KG1 (cell line): ENCODE measurements at places on chromosomes 1 and 21.

DNA sequence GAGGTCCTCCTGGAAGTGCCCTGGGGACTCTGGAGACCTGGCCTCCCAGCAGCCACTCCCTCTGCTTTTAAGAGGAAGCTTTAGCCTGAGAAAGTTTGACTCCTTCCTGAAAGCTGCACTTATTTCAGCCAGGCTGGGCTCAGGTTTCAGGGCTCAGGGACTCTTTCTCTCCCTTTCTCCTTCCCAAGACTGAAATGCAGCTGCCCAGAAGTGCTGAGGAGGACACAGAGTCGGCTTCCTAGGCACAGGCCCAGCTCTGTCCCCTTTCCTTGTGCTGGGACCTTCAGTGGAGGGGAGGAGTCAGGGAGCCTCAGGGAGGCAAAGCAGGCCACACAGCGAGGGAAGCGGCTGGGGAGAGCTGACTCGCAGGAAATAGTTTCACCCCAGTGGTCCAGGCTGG, 137.3 kb downstream of the NAV1 start:
- no peak for DNase-seq

GRCh38 chr1:150799089-150799488, 9.0 kb downstream of the CTSK start:
- no peak for DNase-seq

- no peak for DNase-seq
These were observed 11.6 kb downstream of the DPYD start for GRCh38 chr1:97909266-97909665.

GRCh38 chr1:39488793-39489566, 2.5 kb upstream of the BMP8A start:
- no peak for DNase-seq

DNA sequence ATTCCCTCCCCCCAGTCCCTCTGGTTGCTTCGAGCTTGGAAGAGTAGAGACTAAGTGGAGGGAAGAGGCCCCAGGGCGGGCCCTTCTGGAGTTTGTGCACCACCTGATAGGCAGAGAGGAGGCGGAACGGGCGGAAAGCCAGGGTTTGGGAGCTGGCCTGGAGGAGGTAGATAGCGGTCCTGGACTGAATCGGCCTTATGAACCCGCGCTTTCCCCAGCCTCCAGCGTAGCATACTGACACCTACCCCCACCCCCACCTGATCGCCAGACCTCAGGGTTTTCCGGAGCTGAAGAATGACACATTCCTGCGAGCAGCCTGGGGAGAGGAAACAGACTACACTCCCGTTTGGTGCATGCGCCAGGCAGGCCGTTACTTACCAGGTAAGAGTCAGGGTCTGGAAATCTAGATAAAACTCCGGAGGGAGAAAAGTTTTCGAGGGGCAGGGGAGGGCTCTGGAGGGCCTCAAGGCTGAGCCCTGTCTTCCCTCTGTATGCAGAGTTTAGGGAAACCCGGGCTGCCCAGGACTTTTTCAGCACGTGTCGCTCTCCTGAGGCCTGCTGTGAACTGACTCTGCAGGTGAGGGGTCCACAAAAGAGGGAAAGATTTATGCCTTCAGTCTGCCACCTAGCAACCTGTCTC, 705 bp downstream of the UROD start:
- peak; percentile 42 for DNase-seq

DNA sequence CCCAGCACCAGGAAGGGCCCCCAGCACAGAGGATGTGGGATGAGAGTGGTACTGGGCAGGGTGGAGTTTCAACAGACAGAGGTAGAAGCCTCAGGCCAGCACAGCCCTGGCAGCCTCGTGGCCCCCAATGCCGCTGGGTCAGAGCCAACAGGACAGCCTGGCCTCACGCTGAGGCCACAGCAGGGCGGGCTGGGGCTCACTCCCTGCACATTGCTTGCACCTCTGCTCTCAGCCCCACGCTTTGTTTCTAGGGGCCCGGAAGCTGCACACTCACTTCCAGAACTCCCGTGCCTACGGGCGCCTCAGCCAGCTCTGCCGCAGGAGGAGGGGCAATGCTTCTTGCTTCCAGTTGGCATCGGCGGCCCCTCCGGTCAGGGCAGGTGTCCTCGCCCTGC, 72.9 kb downstream of the SIK1 start:
- DNase-seq: no peak

GRCh38 chr1:170027760-170028159, 46.7 kb downstream of the KIFAP3 start:
- no peak for DNase-seq

DNA sequence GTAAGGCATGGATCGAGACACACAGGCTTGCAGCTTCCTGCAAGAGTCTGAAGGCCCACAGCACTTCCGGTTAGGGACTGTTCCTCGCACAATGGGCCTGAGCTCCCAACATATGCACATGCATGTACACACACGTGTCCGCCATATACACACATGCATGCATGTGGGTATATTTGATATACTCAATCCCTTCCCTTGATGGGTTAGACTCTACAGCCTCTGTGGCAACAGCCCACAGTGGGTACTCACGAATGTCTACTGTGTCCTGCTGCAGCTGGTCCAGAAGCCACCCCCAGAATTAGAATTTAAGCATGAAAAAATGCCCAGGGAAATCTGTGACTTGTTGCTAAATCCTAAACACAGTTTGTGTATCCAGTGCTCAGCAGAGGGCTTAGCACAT, 9.9 kb downstream of the F3 start:
- no peak for DNase-seq

- DNase-seq: no peak
These were observed 812.9 kb upstream of the ADGRL2 start for GRCh38 chr1:80987824-80988223.

GRCh38 chr1:221458447-221459156, 283.3 kb downstream of the DUSP10 start:
- DNase-seq: no peak

- no peak for DNase-seq
These were observed 14.0 kb downstream of the AK2 start for GRCh38 chr1:33022650-33023200.

DNA sequence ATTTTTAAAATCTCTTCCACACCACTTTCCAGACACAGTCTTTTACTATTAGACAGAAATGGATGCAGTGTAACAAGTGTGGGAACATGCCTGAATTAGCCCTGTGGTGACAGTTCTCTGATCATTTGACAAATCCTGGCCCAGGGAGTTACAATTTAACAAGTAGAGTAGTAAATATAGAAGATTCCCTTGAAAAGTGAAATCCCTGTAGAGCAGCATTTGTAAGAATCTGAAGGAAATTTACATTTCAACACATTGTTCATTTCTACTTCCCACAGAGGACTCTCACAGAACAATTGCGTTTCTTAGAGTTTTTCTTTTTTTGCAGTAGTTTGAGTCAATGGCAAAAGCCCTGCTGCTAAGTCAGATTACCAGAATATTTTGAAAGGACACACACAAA, 458.3 kb upstream of the BRINP3 start:
- no peak for DNase-seq

DNA sequence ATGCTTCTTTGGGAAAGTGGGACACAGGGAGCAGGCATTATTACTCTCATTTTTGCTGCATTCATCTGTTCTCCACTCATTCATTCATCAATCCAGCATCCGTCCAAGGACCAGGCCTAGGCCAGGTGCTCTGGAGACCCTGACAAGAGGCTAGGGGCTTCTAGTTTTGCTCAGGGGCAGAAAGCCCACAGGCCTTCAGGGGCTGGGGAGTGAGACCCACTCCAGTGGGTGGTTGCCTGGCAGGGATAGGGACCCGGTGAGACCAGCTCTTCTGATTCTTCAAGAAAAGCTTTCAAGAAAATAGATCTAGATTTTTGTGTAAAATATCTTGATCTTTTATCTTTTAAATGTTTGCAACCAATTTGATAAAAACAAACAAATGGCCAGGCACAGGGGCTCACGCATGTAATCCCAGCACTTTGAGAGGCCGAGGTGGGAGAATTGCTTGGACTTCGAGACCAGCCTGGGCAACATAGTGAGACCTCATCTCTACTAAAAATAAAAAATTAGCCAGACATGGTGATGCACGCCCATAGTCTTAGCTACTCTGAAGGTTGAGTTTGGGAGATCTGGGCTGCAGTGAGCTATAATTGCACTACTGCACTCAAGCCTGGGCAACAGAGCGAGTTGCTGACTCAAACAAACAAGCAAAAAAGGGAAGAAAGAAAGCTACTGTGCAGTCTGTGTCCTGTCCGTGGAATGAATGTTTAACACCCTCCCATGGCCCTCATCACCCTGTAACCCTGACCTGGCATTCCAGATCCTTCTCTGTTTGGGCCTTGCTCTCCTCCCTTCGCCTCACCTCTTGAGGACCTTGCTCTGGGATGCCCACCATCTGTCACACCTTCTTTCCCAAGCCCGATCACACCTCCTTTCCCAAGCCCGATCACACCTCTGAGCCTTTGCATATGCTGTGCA, 17.3 kb upstream of the LRP8 start:
- no peak for DNase-seq

GRCh38 chr1:66434096-66434495, 99.9 kb upstream of the SGIP1 start:
- DNase-seq: no peak

GRCh38 chr1:91883470-91883869, 2.5 kb downstream of the TGFBR3 start:
- no peak for DNase-seq

DNA sequence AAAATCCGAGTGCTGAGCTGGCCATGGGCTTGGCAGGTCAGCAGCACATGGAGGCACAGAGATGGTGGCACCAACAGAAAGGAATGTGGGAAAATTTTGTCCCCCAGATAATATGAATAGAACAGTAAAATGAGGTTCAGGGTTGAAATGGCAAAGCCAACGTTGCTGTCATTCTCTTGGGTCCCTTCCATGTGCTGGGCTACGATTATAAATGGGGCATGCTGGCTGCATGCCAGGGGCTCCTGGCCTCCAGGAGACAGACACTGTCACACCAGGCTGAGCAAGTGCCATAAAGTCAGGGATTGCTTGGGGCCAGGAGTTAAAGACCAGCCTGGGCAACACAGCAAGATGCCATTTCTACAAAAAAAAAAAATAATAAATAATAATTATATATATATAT, 77.1 kb downstream of the TOMM20 start:
- no peak for DNase-seq

DNA sequence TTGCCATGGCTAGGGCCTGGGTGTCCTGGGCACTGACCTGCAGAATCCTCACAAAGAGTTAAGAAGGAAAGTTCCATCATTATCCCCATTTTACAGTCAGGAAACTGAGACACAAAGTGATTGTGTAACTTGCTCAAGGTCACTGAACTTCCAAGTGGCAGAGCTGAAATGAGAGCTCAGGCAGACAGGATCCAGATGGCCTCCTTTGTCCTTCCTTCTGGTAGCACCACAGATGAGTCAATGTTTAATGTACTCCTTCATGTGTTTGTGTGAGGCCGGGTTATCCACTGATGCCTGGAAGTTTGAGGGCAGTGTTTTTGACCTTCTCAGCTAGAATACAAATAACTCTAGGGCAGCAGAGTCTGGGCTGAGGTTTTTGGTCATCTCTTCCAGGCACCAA, 207.0 kb downstream of the TNR start:
- no peak for DNase-seq

DNA sequence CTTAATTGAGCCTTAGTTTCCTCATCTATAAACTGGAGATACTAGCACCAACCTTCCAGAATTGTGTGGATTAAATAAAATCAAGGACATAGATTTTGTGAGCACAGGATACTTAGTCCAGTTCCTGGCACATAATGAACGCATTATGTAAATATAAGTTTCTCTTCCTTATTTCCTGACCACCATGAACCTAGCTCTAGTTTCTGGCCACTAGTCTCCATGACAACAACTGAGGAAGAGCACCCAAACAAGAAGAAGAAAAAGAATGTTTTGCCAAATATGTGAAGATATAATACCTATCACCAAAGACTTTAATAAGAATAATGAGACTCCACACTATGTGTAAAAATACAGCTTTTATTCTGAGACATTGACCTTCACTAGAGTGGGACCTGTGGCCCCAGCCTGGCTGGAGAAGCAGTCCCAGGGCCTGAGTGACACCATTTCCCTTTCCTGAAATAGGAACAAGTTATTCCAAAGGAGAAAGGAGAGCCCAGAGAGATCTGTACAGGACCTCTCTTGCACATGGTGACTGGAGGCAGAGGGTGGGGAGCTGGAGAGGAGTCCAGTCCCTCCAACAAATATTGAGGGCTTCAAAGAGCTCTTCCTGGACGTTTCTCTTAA, 940 bp upstream of the USF1 start:
- DNase-seq: no peak

DNA sequence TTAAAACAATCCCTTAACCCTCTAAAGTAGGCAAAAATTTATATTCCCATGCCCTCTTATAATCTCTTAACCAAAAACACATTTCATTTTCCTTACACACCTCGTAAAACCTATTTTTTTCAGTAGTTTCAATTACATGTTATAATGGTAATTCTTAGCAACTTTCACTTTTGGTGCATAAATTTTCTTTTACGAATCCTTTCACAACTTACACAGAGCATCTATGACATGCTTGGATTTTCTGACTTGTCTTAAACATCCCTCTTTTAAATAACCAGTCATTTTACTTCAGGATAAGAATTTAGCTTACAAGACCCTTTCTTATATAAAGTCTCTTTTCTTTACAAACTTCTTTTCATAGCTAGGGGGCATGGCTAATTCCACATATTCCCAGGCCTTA, 8.9 kb upstream of the MRPL55 start:
- no peak for DNase-seq

GRCh38 chr1:15683345-15684039, 628 bp upstream of the PLEKHM2 start:
- no peak for DNase-seq

DNA sequence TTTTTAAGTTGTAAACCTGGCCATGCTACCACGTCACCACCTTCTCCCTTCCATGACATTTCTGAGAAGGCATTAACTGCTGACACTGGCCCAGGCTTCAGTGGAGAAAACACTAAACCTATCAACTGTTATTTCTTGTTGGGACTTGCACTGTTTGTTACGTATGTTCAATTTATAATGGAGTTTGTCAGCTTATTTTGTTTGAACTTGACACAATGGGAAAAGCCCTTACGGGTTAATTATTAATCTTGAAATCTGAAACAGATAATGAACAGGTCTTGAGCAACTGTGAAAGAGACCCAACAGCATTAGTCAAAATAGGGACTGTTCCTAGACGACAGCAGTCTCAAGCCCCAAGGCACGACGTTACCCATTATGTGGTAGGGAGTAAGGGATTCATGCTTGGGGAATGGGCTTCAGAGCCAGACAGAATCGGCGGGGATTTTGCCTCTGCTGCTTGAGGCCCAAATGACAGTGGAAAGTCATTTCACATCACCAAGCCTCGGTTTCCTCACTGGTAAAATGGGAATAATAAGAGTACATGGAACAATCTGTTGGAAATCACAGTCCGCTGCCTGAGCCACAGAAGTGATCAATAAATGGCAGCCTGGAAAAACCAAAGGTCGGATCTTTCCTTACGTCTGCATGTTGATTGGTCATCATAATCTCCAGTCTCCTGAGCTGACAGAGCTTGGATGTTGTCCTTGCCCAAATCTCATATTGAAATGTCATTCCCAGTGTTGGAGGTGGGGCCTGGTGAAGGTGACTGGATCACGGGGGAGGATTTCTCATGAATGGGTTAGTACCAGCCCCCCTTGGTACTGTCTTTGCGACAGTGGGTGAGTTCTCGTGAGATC, 44.5 kb downstream of the TIAM1 start:
- DNase-seq: no peak
